ENCODE measurements at places on chromosomes 5 and 9.

- DNase-seq = peak; percentile 28
Measured at GRCh38 chr9:112112941-112113681, 62.0 kb downstream of the SUSD1 start.

DNA sequence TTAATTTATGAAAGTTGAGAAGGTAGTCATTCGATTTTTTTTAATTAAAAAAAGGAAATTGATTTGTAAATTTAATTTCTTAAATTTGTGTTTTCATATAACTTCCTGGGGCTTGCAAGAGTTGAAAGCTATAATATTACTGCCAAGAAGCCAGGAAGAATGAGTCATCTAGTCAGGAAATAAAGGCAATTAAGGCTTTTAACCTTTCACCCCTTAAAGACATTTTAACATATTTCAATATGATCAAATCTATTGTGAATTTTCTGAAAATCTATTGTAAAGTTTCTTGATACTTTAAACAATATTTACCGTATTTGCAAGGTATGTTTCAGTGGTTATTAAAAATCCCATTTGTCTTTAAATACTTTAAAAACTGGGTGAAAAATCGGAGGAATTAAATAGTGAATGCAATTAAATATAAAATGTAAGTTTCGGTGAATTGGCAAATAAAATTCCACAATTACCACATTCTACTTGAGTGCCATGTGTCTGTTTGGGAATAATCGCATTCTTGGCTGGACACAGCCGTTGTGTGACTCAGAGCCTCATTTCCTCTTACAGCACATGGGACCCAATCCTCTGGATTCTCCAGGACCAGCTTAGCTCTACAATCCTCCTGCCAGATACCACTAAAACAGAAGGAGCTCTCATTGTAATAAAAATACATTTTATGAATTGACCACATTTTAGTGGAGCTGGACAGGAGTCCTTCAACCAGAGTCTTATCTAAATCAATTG is 310.7 kb downstream of the HCN1 start:
- DNase-seq = no peak

DNA sequence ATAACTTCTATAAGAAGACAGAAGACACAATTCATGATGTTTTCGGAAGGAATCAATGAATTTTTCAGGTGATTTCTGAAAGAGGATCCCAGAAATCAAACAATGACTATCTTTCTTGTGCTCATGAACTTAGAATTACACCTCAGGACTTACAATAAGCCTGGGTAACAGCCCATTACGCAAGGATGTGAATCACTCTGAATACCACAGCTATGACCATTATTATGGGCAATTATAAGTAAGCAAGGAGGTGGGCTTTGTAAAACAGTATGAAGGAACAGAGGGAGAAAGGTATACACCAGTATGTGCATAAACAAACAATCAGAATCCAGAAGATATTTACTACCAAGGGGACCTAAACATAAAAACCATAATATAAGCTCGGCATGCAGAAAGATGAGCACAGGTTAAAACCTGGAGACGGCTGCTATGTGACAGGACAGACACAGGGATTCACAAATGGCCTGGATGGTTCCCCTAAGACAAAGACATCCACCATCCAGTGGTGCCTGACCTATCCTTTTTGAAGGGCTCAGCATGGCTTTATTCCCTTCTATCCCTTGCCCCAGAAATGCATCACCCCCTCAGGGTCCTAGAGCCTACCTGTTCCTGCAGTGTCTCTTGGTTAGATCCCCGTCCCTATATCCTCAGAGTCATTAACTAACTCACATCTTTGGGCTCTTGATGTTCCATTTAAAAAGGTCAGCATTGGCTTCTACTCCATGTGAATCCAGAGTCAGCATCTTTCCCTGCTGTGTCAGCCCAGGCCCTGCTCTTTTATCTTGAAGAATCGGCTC is 21.8 kb upstream of the PPP2CA start:
- peak; percentile 76 for DNase-seq

DNA sequence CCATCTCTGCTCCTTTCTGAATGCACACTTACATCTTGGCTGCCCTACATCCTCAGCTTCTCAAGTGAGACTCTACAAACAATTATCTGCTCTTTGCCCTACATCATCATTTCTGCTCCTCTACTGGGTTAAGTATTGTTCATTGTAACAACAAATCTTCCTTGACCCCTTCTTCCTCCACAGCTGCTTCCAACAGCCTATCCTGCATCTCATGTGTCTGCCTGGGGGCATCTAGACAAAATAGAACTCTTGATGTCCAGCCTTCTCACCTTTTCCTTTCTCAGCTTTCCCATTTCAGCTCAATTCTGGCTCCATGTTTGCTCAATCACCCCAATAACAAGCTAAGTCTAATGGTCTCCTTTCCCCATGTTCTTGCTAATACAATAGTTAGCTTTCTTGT is 509.8 kb downstream of the DIRAS2 start:
- no peak for DNase-seq

DNA sequence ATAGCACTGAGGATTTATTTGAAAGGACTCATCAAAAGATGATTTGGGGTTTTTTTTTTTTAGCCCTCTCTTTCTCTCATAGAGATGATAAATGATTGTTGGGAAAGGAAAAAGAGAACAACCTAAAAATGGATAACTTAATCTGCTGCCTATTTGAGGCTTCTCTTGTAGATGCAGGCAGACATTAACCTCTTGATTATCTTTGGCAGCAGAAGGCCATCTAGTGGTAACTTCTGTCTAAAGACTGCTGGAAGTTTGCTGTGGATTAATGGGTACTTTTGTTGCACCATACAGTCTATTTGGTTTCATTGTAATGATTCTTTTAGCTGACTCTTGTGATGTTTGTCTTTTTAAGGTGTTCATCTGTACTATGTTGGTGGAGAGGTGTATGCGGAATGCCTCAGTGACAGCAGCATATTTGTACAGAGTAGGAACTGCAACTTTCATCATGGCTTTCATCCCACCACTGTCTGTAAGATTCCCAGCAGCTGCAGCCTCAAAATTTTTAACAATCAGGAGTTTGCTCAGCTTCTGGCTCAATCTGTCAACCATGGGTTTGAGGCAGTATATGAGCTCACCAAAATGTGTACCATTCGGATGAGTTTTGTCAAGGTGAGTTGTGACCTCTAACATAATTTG is 18.8 kb downstream of the SMIM32 start:
- DNase-seq = peak; percentile 70

DNA sequence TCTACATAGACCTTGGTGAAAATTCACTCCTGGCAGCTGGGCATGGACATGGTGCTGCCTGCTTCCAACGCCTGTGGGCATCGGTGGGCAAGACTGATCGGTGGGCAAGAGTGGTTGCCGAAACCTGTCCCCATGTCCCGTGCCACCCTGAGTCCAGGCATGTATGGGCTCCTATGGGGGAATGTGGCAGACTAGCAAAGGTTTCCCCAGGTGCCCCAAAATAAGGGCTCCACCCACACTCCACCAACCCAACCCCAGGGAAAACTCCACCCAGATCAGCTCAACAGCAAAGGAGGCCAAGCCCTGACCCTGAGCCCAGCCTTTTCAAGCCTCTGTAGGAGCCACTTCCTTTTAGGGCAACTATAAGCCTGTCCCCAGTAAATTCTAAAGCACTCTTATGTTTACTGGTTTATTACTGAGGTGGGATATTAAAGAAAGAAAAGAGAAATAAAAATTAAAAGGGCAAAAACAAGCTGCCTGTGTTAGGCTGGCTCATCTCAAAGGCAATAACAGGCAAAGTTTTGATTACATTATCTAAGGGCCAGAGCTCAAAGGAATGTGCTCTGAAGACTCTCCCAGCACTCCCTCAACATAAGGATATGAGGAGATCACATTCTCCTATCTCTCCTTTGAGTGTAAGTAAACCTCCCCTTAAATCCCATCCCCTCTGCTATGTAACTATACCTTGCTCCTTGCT is 8.9 kb upstream of the SPATA31E1 start:
- no peak for DNase-seq

Data from GM03348 (cell line).